Panc1 (cell line): ENCODE measurements at places on chromosomes 16 and 17.

- no peak overlapping the region for H3K4me3 ChIP-seq
- no peak for DNase-seq
- H3K27ac ChIP-seq, result no peak overlapping the region
- no peaks in the 10 kb centered on the region; the same call in 1 of the 2 replicates for H3K4me1 ChIP-seq
- no peaks in the 10 kb centered on the region for H3K27me3 ChIP-seq
- no peaks in the 10 kb centered on the region for H3K36me3 ChIP-seq
These were observed 7.3 kb upstream of the DPEP3 start for GRCh38 chr16:67987460-67988160.

DNA sequence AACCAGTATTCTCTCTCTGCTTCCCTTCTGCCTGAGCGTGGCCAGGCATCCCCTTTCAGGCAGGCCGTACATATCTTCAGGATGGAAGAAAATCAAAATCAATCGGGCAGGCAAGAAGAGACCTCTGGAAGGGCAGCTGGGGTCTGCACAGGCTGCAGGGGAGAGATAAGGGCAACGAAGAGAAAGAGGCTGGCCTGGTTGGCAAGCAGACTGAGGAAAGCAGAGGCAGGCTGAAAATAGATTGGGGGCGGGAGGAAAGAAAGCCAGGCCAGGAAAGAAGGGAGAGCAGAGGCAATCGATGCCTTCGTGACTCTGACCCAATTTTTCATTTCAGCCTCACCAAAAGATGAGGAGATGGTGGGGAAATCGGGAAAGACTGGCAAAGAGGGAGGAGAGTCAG lies 18.1 kb downstream of the PIPOX start:
- H3K4me3 ChIP-seq, result no peak overlapping the region
- H3K36me3 ChIP-seq, result no peaks in the 10 kb centered on the region
- no peak for DNase-seq
- no peaks in the 10 kb centered on the region for H3K27me3 ChIP-seq
- no peaks in the 10 kb centered on the region for H3K4me1 ChIP-seq
- no peak overlapping the region for H3K27ac ChIP-seq

DNA sequence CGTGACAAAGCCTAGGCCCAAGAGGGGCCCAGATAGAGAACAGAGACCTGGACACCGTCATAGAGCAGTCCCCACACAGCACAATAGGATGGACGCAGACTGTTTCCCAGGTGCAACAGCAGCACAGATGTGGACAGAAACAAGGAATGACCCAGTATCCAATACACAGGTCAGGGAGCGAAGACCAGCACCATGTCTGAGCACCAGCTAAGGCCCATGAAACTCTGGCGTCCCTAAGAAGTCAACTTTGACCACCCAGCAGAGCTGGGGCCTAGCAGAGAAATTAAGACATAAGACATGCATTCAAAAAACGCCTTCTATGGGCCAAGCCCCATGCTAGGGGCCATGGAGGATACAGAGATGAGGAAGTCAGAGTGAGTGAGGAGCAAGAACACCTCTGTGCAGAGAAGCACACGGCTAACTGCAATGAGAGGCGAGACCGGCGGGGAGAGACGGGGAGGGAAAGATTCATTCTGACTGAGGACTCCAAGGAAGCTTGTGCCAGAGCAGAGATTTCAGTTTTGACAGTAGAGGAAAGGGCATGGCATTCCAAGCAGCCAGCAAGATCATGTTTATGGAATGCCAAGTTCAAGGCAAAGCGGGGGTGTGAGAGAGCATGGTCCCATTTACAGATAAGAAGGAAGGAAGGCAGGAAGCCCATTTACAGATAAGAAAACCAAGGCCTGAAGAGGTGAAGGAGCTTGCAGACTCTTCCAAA lies 50.8 kb downstream of the PITPNM3 start:
- H3K27me3 ChIP-seq, result no peaks in the 10 kb centered on the region
- DNase-seq, result no peak
- H3K36me3 ChIP-seq, result no peaks in the 10 kb centered on the region
- no peaks in the 10 kb centered on the region; the same call in 1 of the 2 replicates for H3K4me1 ChIP-seq
- H3K4me3 ChIP-seq, result no peak overlapping the region

DNA sequence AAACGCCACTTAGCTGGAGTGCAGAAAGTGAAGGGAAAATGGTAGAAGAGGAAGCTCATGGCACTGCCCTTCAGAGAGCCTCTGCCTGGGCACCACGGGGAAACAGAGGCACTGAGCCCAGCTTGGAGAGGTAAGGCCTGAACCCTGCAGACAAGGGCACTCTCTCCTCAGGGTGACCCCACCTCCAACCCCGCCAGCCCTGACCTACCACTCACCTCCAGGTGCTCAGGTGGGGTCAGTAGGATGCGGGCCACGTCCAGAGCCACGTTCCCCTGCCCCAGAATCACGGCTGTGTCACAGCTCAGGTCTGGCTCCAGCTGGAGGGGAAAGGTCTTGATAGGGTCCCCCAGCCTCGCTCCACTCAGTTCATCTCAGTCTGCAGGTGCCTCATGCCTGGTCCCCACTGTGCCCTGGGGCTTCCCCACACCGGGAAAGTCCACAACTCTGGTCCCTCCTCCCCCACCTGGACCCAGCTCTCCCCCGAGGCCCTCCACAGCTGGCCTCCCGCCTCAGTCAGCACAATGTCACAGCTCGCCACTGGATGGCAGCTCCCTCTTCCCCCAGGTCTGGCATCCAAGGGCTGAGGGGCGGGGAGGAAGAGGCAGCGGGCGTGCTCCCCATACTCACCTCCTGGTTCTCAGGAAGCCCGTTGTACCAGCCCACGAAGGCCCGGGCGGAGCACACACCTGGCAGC lies 6.0 kb upstream of the GRIN2C start:
- H3K4me1 ChIP-seq, result peaks cover 13% of the 10 kb centered on the region
- H3K36me3 ChIP-seq, result no peaks in the 10 kb centered on the region
- DNase-seq, result no peak
- H3K4me3 ChIP-seq, result no peak overlapping the region
- H3K27me3 ChIP-seq, result peaks cover 2% of the 10 kb centered on the region; the same call in 1 of the 2 replicates
- no peak overlapping the region for H3K27ac ChIP-seq

DNA sequence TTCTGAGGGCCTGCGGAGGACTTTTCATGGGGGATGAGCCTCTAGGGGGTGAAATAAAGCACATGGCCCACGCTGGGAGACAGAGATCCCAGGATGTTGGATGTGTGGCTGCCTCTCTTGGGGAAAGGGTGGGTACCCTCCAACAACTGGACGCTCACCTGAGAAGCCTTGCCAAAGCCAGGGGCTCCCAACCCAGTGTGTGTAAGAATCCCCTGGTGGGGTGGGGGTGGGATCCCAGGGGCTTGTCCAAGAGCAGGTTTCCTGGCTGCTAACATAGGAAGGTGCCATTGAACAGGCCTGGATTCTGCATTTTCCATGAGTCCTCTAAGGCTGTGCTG lies 587 bp downstream of the SNX20 start:
- no peaks in the 10 kb centered on the region for H3K4me1 ChIP-seq
- no peak for DNase-seq
- H3K4me3 ChIP-seq, result no peak overlapping the region
- no peaks in the 10 kb centered on the region for H3K36me3 ChIP-seq

GRCh38 chr17:60989846-60990245 lies 312.2 kb downstream of the BCAS3 start:
- H3K27ac ChIP-seq, result no peak overlapping the region
- no peaks in the 10 kb centered on the region for H3K27me3 ChIP-seq
- no peak overlapping the region for H3K4me3 ChIP-seq
- H3K4me1 ChIP-seq, result no peaks in the 10 kb centered on the region
- no peak for DNase-seq

- H3K4me3 ChIP-seq, result no peak overlapping the region
- no peak for DNase-seq
- H3K27me3 ChIP-seq, result no peaks in the 10 kb centered on the region
- no peaks in the 10 kb centered on the region for H3K4me1 ChIP-seq
These were observed 188.1 kb downstream of the CCDC182 start for GRCh38 chr17:57556977-57557376.

DNA sequence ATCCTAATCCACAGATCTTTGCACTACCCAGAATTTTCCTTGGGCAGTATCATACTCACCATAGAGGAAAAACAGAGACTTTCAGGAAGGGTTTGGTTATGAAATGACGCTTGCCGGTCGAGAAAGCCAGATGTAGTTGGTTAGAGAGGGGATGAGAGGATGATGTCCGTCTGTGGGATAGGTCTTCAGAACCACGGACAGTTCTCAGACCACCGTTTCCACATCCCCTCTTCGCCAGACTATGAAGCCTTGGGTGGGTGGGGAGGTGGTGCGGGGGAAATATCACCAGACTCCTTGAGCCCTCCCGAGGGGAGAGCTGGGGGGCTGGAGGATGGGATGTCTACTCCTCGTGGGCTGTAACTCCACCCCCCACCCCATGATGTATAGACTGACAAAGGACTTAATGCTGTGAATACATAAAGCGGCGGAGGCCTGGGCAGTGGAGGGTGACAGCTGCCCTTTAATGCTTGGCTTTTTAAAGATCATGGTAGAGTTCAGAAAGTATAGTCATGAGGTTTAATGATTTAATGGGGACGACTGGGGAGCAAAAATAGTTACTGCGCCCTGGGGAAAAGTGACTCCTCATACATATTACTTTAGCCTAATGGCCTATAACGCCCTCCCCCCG lies 96.6 kb downstream of the MRM1 start:
- no peak overlapping the region for H3K4me3 ChIP-seq
- no peak for DNase-seq
- H3K4me1 ChIP-seq, result no peaks in the 10 kb centered on the region
- no peaks in the 10 kb centered on the region for H3K36me3 ChIP-seq

DNA sequence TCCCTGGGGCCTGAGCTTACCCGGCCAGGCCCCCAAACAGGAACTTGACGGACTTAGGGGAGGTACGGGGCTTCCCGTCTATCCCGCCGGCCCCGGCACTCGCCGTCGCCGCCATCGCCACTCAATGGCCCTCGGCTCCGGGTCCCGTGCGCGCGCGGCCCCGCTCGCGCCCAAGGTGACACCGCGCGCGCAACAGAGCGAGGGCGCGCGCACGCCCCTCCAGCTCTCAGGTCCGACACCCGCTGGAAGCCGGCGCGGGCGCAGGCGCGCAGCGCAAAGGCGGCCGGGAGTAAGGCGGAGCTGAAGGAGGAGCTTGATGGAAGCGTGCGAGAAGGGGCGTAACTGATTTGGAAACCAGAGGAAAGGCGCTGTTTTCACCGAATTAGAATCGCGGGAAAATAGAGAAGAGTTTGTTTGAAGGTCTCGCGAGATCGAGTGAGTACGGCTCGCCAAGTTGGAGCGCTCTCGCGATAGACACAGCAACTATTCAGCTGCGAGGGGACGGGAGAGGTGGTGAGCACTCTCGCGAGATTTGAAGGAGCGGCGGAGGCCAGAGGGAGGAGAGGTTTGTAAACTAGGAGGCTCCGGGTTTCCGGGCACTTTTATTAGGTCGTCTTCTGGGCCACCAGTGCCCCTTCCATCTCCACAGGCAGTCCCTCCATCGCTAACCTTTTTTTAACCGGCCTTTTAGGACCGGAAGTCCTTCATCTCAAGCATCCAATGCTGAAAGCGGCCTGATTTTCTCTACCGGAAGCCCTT lies at the start of the genes RNF167 and SLC25A11:
Gene RNF167 (plus strand): TSS at position 473 of the 759 bp plus-strand sequence. CDS start 642 bp downstream, outside the sequence.
Gene SLC25A11 (minus strand): TSS at position 251 of the 759 bp plus-strand sequence. CDS start 136 bp downstream, at position 115.
- H3K4me1 ChIP-seq, result peaks cover 26% of the 10 kb centered on the region
- no peaks in the 10 kb centered on the region for H3K27me3 ChIP-seq
- DNase-seq, result peak; percentile 99
- H3K4me3 ChIP-seq, result peak within 1 kb of the TSS; percentile 92
- peaks cover 11% of the 10 kb centered on the region for H3K36me3 ChIP-seq

GRCh38 chr16:10995565-10995964 lies 51.2 kb downstream of the CLEC16A start:
- H3K4me1 ChIP-seq, result peaks cover 14% of the 10 kb centered on the region
- DNase-seq, result no peak
- H3K36me3 ChIP-seq, result no peaks in the 10 kb centered on the region
- no peaks in the 10 kb centered on the region for H3K27me3 ChIP-seq

DNA sequence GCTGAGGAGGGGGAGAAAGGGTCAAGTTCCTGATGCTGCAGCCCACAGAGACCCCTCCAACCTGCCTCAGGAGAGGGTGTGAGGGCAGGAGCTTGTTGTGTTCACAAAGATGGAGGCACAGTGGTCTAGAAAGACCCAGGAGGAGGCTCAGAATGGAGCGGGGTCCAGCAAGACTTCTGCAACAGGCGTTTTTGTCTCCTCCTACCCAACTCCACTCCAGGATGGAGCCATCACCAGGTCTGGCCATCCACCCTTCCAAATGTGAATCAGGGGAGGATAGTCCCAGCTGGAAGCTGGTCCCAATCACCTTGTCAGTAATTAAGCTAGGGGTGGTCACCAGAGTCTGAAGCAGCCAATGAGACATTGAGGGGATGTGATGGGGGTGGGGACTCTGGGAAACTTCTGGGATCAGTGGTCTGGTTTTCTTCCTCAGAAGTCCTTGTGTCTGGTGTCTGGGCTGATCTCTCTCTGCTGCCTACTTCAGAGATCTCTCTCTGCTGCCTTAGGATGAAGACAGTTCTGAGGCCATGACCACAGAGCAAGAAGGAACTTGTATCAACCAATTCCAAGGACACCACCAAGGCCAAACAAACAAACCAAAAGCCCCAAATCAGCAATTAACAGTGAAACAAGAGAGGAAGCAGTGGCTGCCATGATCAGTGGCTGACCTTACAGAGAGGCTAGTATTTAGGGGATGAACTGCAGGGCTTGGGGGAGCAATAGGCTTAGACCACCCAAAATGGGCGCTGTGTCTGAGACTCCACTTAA lies 14.5 kb downstream of the CD300LB start:
- no peaks in the 10 kb centered on the region for H3K36me3 ChIP-seq
- no peak overlapping the region for H3K27ac ChIP-seq
- no peak overlapping the region for H3K4me3 ChIP-seq
- no peak for DNase-seq
- no peaks in the 10 kb centered on the region; the same call in 1 of the 2 replicates for H3K27me3 ChIP-seq
- no peaks in the 10 kb centered on the region for H3K4me1 ChIP-seq
